ENCODE measurements at places on chromosomes 2 and 18.

- H3K36me3 ChIP-seq: no peaks in the 10 kb centered on the region
- no peak overlapping the region for H3K4me3 ChIP-seq
Measured at GRCh38 chr2:241926541-241927311, 57.2 kb downstream of the RTP5 start.

DNA sequence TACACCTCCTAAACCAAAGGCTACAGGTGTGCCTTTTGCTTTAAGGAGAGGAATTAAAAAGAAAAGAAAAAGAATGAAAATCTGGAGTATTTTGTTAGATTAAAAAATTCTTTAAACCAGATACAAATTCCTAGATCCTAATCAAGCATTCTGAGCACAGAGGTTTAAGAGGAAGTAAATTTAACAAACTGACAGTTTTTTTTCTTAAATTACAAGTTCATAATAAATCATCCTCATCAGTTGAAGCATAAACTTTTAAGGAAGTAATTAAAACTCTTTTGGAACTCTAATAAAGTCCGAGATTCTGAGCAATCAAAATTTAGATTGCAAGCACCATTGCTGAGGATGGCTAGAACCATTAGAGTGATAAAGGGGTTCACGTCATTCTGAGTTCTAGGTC, 75.1 kb downstream of the POLE4 start:
- no peaks in the 10 kb centered on the region for H3K4me1 ChIP-seq
- H3K27ac ChIP-seq: no peak overlapping the region
- H3K4me3 ChIP-seq: no peak overlapping the region
- no peaks in the 10 kb centered on the region for H3K36me3 ChIP-seq

GRCh38 chr2:26776195-26776800, 9.6 kb upstream of the CENPA start:
- no peaks in the 10 kb centered on the region for H3K4me1 ChIP-seq
- H3K27ac ChIP-seq: no peak overlapping the region
- no peak overlapping the region for H3K4me3 ChIP-seq

DNA sequence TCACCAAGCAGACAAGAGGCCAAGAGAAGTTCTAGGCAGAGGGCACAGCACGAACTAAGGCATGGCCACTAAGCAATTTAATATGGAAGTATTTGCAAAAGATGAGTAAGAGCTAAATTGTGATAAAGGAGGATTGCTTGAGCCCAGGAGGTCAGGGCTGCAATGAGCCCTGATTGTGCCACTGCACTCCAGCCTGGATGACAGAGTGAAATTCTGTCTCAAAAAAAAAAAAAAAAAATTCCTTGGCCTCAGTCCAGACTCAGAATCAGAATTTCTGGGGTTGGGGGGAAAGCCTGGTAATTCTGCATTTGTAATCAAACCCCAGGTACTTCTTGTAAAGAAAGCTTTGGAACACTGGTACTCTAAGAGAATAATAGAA, 46.8 kb upstream of the RTN4 start:
- no peak for DNase-seq
- no peak overlapping the region for H3K4me3 ChIP-seq
- no peaks in the 10 kb centered on the region for H3K36me3 ChIP-seq
- H3K27me3 ChIP-seq: no peaks in the 10 kb centered on the region

GRCh38 chr2:118686346-118686745, 161.1 kb downstream of the EN1 start:
- H3K27ac ChIP-seq: no peak overlapping the region
- H3K4me1 ChIP-seq: no peaks in the 10 kb centered on the region
- no peak for DNase-seq
- no peak overlapping the region for H3K4me3 ChIP-seq

Measured in H9 (cell line).